ENCODE measurements at places on chromosomes 2 and 18. TPM values are rescaled to one million over a fixed set of nuclear protein-coding genes. Genes with fewer than 3 reads are reported as not detected.
A peak's percentile ranks its signal among the peaks of the same experiment; 100 is the strongest.

DNA sequence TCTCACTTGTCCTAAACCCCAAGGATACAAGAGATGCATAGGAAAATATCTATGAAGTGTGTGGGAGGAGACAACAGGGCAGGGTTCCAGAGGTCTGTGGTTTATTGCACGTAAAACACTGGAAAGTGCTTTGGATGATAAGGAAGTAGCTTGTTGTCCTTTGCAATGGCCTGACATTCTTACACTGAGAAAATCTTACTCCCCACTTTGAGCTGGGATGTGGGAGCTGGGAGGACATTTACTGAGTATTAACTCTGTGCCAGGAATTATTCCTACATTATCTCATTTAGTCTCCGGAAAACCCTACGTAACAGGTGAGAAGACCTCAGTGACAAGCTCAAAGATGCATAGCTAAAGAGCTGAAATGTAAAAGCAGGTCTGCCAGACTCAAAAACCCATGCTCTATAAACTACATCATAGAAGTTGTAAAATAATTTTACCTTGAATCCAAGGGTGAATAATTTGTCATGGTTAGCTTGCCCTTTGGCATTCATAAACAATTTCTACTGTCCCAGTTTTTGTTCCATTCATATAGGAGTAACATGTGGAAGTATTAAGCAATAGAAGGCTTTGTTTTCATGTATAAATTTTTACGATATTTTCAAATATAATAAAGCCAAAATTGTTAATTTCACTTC lies 9.2 kb upstream of the GALNT3 start:
- DNase-seq = no peak

- no peak for DNase-seq
Measured at GRCh38 chr2:236873636-236874035, 212.1 kb upstream of the COPS8 start.

GRCh38 chr2:197195518-197195917 lies 115.1 kb downstream of the ANKRD44 start:
- peak; percentile 91 for DNase-seq

GRCh38 chr2:17101596-17101995 lies 416.6 kb downstream of the RAD51AP2 start:
- DNase-seq = no peak

DNA sequence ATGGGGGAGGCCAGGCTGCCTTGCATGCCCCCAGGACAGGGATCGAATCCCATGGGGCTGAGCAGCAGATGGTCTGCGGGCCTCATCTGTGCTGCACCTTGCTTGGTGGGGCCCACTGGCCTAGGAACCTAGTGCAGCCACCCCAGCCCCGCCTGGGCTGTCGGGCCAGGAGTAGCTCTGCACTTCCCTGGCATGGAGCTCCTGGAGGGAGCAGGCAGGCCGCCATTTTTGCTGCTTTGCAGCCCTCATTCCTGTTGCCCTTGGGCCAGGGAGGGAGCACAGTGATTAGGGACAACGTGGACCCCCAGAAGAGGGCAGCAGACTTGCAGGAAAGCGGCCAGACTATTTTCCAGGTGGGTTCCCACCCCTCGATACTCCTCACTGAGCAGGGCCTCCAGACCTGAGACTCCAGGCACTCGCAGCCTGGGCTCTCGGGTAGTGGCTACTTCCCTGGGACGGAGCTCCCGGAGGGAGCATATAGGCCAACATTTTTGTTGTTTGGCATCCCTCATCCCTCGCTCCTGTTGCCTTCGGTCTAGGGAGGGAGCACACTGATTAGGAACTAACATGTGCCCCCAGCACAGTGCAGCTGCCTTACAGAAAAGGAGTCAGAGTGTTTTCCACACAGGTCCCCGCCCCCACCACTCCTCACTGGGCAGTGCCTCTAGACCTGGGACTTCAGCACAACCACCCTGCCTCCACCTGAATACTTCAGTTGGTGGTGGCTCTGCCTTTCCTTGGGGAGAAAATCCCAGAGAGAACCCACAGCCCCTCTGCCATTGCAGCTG lies 99.5 kb downstream of the MAIP1 start:
- peak; percentile 2 for DNase-seq

GRCh38 chr2:9355270-9355669 lies 68.1 kb downstream of the ITGB1BP1 start:
- DNase-seq = no peak

DNA sequence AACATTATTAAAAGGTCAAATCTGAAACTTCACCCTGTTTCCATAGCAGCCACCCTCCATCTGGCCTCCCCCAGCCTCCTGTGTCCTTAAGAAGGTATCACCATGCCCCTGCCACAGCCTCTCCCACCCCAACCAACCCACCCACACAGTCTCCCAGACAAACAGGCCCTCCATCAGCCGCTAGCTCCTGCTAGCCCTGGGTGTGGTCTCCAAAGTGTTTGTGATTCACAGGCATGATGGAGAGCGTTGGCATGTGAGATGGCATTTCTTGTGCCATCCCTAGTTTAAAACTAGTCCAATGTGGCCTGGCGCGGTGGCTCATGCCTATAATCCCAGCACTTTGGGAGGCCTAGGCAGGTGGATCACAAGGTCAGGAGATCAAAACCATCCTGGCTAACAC lies 44.9 kb upstream of the GPR45 start:
- DNase-seq = no peak

DNA sequence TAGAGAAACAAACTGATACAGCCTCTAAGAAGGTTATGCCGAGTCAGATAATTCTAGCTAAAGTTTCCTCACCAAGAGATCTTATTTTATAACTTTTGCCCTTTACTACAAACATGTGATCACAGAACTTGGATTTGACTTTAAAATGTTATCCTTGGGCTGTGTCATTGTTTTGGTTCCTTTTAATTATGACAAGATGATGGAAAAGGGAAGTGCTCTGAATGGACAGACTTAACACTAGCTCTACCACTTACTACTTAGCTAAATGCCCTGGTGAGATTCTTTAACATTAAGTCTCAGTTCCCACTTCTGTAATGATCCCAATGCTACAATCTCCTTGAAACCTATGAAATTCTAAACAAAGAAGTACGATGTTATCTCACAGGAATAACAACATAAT lies 69.9 kb downstream of the RTTN start:
- DNase-seq = no peak

GRCh38 chr2:176114120-176114929 lies 2.3 kb upstream of the HOXD10 start:
- DNase-seq = no peak

DNA sequence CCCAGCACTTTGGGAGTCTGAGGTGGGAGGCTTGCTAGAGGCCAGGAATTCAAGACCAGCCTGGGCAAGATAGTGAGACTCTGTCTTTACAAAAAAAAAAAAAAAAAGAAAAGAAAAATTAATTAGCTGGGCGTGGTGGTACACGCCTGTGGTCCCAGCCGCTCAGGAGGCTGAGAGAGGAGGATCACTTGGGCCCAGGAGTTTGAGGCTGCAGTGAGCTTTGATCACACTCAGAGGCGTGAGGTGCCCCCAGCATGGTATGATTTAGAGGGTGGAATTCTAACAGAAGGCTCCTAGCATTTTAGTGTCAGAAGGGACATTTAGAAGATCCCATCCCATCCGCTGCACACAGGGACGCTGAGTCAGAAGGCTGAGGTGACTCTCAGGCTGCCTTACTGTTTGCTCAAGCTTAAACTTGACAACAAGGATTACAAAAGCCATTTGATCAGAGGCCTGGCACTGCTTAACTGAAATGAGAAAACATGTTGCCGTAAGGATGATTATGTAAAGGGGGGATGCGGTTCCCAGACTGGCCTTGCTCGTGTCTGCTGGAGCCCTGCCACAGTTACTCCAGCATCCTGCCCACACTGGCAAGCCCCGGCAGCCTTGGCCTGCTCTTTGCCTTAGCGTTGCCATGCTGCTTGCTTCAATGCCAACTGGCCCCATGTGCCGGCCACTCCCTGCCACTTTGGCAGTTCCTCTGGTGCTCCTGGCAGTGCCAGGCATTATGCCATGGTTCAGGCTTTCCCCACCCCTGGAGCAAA lies 45.6 kb upstream of the SLC1A4 start:
- no peak for DNase-seq

- DNase-seq = no peak
Measured at GRCh38 chr2:1234731-1235308, 178.4 kb upstream of the TPO start.

- DNase-seq = no peak
Measured at GRCh38 chr2:181190711-181191110, 210.3 kb downstream of the UBE2E3 start.

- no peak for DNase-seq
Measured at GRCh38 chr2:196967775-196968174, 41.3 kb upstream of the PGAP1 start.

DNA sequence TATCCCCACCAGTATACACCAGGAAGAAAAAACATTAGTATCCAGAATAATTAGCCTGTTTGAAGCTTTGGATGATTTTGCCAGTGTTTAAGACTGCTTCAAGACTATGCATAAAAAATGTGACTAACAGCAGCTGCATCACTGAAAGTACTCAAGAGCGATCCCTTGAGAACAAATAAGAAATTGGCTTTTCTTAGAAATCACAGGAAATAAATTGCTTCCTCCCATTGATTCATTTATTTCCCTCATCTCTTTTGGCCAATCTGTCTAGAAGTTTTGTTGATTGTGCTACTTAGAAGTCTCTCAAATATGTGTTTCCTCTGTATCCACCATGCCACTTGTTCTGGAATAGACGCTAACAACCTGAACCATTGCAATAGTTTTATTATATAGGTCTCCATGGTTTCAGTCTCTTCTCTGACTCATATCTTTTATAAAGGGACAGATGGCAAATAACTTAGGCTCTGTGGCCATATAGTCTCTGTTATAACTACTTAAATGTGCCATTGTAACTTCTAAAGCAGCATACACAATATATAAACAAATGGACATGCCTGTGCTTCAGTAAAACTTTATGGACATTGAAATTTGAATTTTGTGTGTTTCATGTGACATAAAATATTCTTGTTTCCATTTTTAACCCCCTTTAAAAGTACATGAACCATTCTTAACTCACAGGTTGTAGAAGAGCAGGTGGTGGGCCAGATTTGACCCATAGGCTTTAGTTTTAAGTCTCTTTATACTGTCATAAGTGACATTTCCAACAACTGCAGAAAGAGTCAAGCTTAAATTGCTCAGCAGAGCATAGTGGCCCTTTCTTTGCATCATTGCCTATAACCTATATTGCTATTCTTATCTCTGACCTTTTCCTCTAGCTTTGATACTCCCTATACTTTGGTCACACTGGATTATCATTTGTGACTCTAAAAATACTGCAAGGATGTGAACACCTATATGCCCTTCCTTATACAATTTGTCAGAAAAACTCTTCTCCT lies 123.9 kb downstream of the MC4R start:
- no peak for DNase-seq

DNA sequence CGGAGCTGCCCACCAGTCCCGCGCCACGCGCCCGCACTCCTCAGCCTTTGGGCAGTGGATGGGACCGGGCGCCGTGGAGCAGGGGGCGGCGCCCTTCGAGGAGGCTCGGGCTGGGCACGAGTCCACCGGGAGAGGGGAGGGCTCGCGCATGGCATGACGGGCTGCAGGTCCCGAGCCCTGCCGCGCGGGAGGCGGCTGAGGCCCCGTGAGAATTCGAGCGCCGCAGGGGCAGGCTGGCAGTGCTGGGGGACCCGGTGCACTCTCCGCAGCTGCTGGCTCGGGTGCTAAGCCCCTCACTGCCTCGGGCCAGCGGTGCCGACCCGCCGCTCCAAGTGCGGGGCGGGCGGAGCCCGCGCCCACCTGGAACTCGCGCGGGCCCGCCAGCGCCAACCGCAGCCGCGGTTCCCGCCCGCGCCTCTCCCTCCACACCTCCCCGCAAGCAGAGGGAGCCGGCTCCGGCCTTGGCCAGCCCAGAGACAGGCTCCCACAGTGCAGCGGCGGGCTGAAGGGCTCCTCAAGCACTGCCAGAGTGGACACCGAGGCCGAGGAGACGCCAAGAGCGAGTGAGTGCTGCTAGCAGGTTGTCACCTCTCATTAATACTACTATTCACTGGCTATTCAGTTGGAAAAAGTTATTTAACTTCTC lies 3.6 kb upstream of the TTC21B start:
- DNase-seq = no peak

GRCh38 chr2:120684289-120685065 lies 51.2 kb upstream of the GLI2 start:
- no peak for DNase-seq

DNA sequence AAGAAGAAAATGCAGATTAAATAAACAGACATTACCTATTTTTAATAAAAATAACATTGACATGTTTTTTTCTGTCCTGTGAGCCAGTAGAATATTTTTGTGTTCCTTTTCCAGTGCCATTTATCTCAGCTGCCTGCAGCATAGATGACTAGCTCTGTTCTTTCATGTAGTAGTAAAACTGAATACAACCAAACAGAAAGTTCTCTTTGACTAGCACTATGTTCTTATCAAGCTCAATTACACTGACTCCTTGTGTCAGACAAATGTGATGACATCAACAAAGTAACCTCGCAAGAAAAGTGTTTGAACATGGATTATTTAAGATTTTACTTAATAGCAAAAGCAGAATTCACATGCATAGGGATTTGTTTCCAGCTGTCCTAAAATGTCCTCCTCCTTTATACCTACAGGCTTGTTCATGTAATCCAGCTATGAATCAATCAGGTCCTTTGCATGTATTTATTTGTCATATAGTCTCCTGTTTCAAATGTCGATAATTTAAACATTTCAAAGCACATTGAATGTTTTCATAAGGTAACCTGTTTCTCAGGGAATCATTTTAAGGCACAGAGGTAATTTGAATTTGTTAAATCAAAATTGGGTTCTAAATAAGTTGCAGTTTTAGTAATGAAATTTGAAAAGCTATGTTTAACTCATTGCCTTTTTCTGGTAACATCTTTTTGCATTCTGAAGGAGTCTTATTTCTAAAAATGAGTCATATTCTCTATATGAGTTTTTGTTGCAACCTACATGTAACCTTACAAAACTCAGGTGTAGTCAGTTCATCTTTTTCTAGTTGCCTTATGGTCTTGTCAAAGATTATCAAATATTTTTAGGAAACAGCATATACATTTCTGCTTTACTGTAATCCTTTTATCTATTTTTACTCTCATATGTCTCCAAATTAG lies 215.3 kb upstream of the GULP1 start:
- DNase-seq = no peak

Gene STPG4
- total RNA-seq = under 0.01 TPM

Gene ATG9A
- 34.5 TPM for total RNA-seq

Gene PIAS2
- total RNA-seq = 11.4 TPM

Gene FOXD4L1
- total RNA-seq = not detected

Gene SPDYA
- total RNA-seq = 0.13 TPM

Gene IL1F10
- total RNA-seq = not detected

Gene NEURL3
- total RNA-seq = 0.13 TPM

Gene GCG
- not detected for total RNA-seq

Gene CCDC178
- total RNA-seq = 0.51 TPM

All from dermis microvascular lymphatic vessel endothelial cell (primary cell).